ENCODE measurements at places on chromosomes 4 and X.

- DNase-seq, result no peak
Observed at GRCh38 chr4:184217634-184218033, at the start of gene ENPP6. TSS of gene ENPP6 (minus strand) at chr4:184217873. CDS start at chr4:184217819, 54 bp downstream.

DNA sequence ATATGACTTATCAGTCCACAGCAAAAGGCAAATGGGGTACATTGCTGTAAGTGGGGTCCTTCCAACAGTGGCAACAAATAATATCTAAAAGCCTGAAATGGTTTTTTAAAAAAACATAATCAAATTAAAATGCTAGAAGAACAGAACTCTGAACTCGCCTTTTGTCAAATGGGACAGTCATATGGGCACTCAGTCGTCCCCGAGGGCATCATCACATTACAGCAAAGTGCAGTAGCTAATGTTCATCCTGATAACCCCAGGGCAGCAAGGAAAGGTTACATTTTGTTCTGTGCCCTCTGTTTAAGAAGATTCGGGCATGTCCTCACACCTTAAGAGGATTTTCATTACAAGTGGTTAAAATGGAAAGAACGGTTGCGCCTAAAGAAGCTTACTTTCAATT is 997.9 kb upstream of the TENM3 start:
- no peak for DNase-seq

- no peak for DNase-seq
Observed at GRCh38 chr4:114180481-114180880, 201.0 kb upstream of the ARSJ start.

GRCh38 chr4:184747034-184747830 is 13.3 kb upstream of the CENPU start:
- no peak for DNase-seq

- no peak for DNase-seq
Observed at GRCh38 chrX:12229986-12230385, 91.7 kb downstream of the FRMPD4 start.

DNA sequence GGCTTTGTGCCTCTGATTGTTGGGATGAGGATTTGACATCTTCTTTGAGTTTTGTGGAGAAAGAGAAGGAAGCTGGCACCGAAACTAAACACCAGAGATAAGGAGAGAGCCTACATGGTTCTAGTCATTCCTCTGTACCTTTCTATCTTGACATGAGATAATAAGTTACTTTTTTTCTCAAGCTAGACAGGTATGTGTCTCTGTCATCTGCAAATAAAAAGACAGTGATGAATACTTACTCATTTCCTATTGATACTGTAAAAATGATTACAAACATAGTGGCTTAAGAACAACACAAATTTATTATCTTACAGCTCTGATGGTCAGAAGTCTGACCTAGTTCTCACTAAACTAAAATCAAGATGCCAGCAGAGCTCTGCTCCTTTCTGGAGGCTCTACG is 1391.2 kb downstream of the STIM2 start:
- DNase-seq, result no peak

DNA sequence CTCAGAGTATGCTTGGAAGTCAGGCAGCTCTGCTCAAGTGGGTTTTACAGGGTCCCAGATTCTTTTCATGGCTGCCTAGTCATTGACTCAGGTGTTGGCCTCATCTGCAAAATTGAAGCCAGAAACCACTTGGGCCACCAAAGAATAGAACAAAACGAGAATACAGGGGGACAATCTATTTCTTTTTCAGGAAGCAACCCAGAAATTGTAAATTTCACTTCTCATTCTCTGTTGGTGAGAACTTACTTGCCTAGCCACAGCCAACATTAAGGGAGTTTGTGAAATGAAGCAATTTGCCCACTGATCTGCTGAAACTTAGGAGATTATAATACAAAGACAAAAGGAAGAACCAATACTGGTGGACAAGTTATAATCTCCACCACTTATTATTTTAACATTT is 8.6 kb upstream of the TKTL2 start:
- no peak for DNase-seq

GRCh38 chrX:123975180-123975579 is 13.7 kb downstream of the STAG2 start:
- DNase-seq, result no peak

GRCh38 chrX:24494647-24495075 is 29.6 kb downstream of the PDK3 start:
- DNase-seq, result peak; percentile 37

- no peak for DNase-seq
Observed at GRCh38 chrX:42443267-42443666, 334.7 kb downstream of the PPP1R2C start.

- no peak for DNase-seq
Observed at GRCh38 chrX:118614150-118614549, 113.3 kb upstream of the IL13RA1 start.

GRCh38 chr4:80710748-80711451 is 319.6 kb upstream of the BMP3 start:
- DNase-seq, result no peak

- DNase-seq, result no peak
Observed at GRCh38 chrX:70960730-70961129, 29.8 kb upstream of the SLC7A3 start.

GRCh38 chrX:87728024-87728423 is 210.4 kb downstream of the KLHL4 start:
- no peak for DNase-seq

DNA sequence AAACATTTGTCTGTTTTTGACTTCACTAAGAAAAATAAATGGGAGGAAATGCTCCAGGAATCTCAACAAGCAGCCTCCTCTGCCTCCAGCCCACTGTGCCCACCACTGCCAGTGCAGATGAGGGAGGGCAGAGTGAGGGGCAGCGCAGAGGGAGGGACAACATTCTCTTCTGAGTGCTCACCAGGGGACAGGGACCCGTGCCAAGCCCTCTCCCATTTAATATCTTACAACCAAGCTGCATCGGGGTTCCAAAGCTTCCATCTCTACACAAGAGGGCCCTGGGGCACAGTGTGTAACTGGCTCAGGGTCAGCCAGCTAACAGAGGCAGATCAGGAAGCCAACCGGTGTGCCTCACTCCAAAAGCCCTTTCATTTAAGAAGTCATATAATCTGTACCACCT is 120.4 kb downstream of the NSUN7 start:
- DNase-seq, result no peak

DNA sequence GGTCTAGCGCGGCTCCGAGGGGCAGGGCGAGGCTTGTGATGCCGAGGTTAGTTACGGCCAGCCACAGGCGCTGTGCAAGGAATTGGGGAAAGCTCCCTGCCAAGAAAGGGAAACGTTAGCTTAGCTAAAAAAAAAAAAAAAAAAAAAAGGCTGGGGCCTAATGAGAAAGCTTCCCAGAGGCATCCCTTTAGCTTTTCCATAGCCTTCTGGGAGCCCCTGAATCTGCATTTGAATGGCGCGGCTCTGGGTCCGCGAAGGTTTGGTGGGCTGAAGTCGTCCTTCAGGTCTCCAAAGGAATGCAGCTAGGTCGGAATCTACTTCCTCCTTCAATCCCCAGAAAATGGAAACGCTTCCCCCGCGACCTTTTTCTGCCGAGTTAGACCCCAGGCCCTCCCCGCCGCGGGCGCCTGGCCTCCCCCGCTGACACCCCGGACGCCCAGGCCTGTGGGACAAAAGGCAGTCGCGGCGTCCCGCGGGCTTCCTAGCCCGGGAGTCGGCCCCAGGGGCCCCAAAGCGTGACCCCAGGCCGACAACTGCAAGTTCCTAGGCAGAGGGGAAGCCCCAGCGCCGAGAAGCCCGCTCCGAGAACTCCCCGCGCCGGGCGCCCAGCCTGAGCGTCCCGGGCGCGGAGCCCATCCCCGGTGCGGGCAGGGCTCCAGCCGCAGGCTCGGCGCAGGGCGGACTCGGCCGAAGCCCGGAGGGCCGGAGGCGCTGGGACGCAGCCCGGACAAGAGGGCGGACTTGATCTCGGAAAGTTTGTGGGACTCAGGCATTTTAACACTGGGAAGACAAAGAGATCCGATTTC is 605 bp upstream of the FAT1 start:
- no peak for DNase-seq
